Ureter (tissue), 1 donor: ENCODE measurements at places on chromosomes 6 and 20.

GRCh38 chr6:42007286-42008137 is 42.8 kb upstream of the TAF8 start:
- DNase-seq: no peak

DNA sequence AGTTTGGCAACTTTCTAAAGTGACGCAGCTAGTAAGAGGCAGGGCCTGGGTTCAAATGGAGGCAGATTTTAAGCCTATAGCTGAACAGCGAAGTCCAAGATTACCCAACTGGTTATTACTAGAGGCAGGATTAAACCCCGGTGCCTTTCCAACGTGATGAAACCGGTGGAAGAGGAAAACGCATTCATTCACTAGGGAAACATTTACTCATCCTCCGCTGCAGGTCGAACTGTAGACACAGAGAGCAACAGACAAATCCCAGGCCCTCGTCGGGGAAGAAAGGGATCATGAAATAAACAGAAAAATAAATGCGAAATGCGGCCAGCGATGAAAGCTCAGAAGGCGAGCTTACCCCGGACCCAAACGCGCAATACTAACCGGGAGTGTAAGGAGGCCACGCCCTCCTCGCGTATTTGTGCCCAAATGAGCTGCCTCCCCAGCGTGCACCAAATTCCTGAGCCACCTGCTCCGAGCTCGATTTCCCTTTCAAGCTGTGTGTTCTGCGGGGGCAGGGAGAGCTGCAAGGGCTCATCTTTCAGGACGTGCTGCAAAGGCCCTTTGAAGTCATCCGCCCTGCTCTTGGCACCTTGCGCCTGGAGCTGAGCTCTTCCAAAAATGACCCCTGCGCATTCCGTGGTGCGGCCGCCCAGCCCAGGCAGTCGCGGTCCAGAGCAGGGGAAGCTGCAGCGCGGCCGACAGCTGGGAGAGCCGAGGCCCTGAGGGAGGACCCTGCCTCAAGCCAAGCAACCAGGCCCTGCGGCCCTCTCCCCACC is 46.9 kb downstream of the PDYN start:
- DNase-seq: no peak

DNA sequence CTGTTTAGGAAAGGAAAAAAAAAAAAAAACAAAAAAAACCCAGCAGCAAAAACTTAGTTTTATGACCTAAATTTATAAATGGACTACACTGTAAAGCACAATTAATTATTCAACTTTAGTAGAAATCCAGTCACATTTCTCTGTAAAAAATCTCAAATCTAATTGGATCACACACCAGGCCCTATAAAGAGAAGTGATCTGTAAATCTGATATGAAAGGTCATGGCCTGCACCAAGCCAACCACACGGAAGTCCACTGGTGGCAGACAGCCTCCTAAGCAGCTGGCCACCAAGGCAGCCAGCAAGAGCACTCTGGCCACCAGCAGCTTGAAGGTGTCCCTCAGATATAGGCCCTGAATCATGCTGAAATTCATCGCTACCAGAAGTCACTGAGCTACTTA is 131.6 kb downstream of the HFE start:
- no peak for DNase-seq

DNA sequence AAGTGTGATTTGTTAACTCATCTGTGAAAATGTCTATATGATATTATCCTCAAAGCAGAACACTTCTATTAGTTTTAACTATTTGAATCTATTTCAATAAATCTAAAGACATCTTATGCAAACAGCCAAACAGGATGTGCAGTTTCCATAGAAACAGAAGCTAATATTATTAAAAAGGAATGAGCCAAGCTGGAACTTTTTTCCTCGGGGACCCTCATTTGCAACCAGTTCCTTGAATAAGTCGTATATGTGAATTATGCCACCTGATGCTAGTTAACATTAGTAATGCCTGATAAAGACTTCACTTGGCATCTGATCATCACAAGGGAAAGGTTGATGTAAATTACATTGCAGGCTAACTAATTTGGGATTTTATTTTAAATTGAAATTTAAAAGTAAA is 216.9 kb upstream of the SMLR1 start:
- no peak for DNase-seq

GRCh38 chr20:16548068-16548672 is 25.1 kb downstream of the KIF16B start:
- no peak for DNase-seq

DNA sequence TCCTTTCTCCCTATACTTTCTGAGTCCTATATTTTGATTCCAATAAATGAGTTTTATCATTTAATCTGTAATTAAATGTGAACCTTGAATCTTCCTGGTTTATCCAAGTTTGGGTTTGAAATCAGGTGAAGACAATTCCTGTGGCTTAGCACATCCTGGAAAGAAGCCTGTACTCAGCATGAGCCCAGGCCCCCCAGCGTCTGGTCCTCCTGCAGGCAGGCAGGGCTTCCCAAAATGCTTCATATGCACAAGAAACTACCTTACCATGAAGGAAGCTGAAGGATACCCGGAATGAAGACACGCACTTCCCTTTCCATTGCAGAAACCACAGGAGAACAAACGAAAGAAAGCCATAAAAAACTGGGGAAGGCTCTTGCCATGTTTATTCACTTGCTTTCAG is 157.4 kb upstream of the PDE10A start:
- DNase-seq: no peak

- DNase-seq: no peak
These were observed 569.7 kb downstream of the EPHA7 start for GRCh38 chr6:92849636-92850035.

DNA sequence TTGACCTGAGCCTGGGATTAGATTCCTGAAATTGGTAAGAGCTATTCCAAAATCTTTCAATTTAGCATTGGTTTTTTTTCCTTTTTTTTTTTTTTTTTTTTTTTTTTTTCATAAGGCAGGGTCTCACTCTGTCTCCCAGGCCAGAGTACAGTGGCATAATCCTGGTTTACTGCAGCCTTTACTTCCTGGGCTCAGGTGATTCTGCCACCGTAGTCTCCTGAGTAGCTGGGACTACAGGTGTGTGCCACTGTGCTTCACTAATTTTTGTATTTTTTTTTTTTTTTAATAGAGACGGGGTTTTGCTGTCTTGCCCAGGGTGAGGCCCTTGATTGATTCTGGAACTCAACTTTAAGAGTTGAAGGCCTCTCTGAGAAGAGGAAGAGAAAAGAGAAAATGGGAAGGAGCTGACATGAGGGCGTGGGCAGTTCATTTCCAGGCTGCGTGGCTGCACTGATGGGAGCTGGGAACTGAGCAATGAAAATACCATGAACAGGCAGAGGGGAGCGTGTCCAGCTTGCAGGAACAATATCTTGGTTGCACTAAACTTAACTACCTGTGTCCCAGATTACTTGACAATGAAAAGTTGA is 24.6 kb downstream of the KDM1B start:
- DNase-seq: no peak

- DNase-seq: no peak
These were observed 34.3 kb upstream of the PRIM2 start for GRCh38 chr6:57283106-57283505.

GRCh38 chr6:43455531-43456428 is at the start of gene DLK2:
Gene DLK2 (minus strand): TSS chr6:43455548. CDS start chr6:43454825, 723 bp downstream.
- DNase-seq: no peak

DNA sequence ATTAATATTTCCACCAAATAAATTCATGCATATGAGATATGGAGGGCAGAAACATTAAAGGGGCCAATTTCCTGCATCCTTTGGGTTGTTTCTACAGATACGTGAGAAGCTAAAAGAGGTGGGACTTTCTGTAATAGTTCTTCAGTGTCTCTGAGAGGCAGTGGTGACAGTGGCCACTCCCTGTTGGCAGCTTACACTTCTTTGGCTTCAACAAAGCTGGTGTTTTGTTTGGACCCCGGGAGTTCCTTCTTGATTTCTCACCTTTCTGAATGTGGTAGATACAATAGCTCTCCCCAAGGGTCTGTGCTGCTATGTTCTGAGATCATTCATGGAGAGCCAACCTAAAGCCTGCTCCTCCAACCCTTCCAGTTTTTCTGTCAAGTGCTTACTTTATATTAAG is 7.8 kb downstream of the PLCB1 start:
- no peak for DNase-seq

DNA sequence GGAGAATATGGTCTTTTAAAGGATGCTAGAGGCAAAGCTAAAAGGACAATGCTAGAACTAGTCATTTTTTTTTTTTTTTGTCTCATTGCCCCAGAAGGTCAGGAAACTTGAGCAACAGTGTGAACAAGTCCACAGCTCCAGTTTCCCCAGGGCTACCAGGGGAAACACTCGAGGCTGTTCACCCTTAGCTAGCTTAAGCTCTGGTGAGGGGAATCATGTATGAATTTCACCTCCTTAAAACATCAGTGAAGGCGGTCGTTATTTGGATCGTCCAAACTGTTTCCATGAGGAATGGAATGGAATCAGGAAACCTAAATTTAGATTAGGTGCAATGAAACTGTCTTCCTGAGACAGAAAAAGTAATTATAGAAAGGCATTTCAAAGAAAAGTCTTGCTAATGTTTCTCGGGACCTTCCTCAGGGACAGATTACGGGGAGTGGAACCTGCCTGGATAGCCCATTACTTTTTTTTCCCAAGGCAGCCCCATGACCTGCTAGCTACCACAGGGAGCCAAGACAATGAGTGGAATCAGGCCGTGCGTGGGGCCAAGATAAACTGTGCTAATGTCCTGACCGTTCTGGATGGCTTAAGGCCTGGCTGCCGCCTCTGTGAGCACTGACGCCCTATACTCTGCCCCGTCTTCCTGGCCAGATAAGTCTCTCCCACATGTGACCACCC is 164.8 kb upstream of the SGK1 start:
- DNase-seq: no peak

DNA sequence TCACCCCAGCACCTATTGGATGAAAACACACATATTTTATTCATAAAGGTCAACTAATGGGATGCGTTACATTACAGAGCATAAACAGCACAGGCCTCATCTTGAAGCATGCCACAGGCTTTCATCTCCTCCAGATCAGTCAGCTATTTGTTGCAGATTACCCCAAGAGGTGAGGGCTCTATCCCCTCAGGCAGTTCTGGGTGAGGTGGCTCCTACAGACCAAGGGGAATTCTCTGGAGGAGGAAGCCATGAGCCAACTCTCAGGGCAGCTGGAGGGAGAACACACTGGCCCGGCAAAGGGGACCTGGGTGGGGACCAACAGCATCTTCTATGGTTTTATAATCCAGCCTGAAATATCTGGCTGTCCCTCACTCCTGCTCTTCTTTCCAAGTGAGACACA is 126.4 kb upstream of the BTBD3 start:
- no peak for DNase-seq

- no peak for DNase-seq
These were observed 31.0 kb downstream of the SIRPA start for GRCh38 chr20:1926237-1926636.

DNA sequence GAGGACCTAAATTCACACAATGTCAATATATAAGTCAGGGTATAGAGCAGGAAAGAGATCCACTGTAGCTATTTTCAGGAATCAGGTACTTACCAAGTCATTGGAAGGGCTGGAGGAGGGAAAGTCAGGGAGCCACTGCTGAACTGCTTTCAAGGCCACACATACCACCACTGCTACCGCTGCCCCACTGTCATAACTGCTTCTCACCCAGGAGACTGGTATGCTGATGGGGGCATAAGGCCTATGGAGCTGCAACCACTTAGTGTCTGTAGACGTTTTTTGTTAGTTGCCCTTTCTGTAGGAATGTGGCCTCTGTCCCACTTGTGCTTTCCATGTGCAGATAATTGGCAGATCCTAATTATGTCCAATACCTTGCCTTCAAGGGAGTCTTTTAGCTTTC is 5.4 kb downstream of the SMAP1 start:
- DNase-seq: no peak

- no peak for DNase-seq
These were observed 143.6 kb downstream of the MRPL14 start for GRCh38 chr6:43983632-43984031.

- no peak for DNase-seq
These were observed 924.1 kb downstream of the EPHA7 start for GRCh38 chr6:92495242-92495641.

DNA sequence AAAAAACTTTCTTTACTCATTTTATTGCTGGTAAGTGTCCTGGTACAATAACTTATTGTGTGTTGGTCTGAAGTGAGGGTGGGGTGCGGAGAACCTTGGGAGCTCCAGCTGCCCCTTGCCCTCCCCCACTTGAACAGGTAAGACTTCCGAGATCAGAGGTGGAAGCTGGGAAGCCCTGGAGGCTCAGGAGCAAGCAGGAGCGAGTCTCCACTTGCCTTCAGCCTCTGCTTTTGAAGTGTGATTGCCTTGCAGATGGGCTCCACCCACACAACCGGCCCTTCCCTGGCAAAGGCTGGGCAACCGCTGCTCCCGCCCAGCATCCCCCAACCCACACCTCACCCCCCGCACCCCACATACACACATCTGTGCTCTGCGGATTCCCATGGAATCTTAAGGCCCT is 179.6 kb downstream of the TFAP2C start:
- peak; percentile 58 for DNase-seq

GRCh38 chr6:168901076-168901475 is 352.6 kb downstream of the THBS2 start:
- no peak for DNase-seq

DNA sequence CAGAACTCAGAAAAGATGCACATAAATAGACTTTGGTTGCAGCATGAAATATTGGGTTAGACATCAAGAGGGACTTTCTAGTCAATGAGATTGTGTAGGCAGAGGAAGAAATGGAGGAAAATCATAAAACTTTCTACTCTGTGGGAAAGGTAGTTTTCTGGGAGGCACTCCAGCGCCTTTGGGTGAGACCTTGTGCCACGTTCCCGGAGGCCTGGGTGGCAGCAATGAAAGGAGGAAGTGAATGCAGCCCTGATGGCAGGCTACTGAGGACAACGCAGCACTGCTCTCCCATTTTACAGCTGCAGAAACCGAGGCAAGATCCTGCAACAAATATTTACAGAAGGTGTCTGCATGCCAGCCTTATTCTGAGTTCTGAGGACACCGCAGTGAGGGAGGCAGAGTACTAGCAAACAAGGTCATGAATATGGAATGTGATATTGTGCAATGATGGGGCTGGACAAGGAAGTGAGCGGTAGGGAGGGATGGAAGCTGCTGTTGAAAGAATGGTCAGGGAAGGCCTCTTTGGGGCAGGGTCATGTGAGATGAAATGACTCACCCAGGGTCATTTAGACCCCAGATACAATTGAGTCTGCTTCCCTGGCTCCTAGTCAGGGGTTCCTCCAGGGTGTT is 159.1 kb downstream of the TFAP2C start:
- peak; percentile 66 for DNase-seq

GRCh38 chr20:58113716-58114115 is 114.7 kb downstream of the ANKRD60 start:
- DNase-seq: no peak

DNA sequence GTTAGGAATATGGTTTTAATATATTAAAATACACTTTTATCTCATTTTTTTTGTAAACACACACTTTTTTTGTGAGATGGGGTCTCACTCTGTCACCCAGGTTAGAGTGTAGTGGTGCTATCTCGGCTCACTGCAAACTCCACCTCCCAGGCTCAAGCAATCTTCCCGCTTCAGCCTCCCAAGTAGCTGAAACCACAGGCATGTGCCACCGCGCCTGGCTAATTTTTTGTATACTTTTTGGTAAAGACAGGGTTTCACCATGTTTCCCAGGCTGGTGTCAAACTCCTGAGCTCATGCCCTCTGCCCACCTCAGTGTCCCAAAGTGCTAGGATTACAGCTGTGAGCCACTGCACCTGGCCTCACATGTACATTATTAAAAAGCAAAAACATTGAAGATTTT is 10.8 kb downstream of the IPCEF1 start:
- DNase-seq: no peak
